ENCODE measurements at places on chromosomes 6 and 20.

GRCh38 chr6:99821164-99821563 lies 172.9 kb downstream of the MCHR2 start:
- no peak for DNase-seq

DNA sequence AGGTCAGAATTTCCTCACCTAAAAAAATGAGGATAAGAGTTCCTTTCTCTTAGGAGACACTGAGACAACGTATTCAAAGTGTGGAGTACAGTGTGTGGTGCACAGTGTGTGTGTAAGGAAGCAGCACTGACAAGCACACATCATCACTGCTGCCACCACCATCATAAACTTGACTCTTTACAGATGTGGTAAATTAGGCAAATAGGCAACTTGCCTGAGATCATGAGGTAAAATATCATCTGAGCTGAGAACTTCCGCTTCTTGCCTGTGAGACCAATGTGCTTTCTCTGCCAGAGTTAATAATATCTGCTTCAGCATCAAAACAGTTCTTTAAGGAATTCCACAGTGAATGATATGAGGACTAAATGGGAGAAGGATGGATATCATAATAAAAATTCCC lies 52.7 kb downstream of the LYRM4 start:
- DNase-seq: no peak

- no peak for DNase-seq
Measured at GRCh38 chr6:138507977-138508675, 8.8 kb upstream of the NHSL1 start.

DNA sequence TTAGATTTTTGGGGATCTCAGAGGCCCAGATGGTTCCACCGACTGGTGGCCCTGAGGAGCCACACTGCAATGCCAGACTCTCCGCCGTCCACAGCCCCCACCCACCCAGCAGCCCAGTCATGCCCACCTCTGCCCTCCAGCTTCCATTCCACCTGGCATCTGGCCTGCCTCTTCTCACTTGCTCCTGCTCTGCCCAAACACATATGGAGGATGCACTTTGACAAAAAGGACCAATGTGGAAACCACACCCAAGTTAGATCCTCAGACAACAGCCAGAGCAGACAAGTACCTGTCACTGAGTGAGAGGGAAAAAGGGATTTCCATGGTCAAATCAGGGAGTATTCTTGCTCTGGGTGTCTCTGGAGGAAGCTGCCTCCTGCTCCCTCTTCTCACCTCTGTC lies 120.6 kb upstream of the NXT1 start:
- DNase-seq: no peak

DNA sequence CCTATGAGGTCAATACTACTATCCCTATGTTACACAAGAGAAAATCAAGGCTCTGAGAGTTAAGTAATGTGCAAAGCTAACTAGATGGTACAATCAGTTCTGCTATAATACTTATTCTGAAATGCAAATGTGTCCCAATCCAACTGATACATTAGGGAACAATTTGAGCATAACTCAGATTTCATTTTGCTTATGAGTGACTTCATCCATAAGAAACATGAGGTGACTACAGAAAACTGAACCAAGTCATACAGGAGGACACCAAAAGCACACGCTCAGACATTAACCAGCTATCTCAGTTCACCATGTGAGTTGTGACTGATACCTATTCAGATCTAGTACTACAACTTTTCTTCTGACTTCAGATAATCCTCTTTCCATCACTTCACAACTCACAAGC lies 179.9 kb upstream of the RUNX2 start:
- no peak for DNase-seq

- no peak for DNase-seq
Measured at GRCh38 chr6:144777249-144777648, 492.1 kb downstream of the UTRN start.

DNA sequence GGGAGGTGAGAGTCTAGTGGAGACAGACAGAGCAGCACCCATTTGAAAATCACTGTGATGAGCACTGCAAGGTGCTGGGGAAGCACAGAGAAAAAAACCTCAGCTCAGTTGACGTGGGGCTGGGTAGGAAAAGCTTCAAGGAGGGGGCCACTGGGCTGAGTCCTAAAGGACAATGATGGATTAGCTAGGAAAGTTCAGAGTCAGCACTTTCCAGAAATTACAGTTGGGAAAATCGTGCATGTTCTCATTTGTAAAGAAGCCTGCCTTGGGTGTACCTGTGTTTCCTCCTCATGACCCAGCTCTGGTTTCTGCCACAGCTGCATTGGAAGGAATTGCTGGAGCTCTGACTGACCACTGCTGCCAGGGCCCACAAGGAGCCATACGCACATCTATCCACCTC lies 221.3 kb downstream of the FARS2 start:
- DNase-seq: no peak

DNA sequence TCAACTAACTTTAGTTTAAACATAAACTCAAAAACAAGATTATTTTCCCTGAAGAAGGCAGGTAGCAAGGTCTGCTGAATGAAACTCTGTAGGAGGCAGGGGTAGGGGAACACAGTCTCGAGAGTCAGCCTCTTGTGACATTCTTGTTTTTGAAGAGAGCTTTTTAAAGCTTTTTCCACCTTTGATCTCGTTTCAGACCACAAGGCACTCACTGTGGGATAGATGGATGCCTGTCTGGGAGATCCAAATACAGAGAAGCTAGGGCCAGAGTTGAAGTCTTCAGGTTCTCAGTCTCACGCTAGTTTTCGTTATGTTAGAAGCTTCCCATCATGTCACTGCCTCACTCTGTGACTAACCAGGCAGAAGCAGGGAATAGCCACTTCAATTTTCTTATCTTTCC lies 14.9 kb downstream of the F13A1 start:
- DNase-seq: no peak

GRCh38 chr20:49694450-49695071 lies 19.1 kb downstream of the B4GALT5 start:
- no peak for DNase-seq

GRCh38 chr20:39886650-39887190 lies 802.3 kb downstream of the MAFB start:
- DNase-seq: no peak

GRCh38 chr6:111382476-111383294 lies 100.3 kb downstream of the REV3L start:
- DNase-seq: no peak

- DNase-seq: no peak
Measured at GRCh38 chr6:33613795-33614168, 7.3 kb upstream of the ITPR3 start.

DNA sequence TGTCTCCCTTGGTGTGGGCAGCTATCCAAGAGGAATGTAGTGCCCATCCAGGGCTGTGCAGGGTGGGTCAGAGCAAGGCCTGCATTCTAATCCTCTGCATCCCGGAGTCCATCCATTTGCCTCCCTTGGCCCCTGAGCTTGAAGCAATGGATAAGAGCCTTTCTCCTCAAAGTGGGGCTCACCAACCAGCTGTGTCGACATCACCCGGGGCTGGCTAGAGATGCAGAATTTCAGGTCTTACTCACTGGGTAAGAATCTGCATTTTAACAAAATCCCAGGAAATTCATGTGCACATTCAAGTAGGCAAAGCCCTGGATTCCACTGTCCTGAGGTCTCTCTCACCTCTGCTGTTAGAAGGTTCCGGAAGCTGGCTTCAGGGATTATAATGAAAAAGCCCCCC lies 95.3 kb downstream of the MDGA1 start:
- DNase-seq: no peak

- no peak for DNase-seq
Measured at GRCh38 chr6:145627451-145627850, 107.9 kb downstream of the EPM2A start.

- DNase-seq: no peak
Measured at GRCh38 chr6:95519228-95520037, 57.9 kb upstream of the MANEA start.

DNA sequence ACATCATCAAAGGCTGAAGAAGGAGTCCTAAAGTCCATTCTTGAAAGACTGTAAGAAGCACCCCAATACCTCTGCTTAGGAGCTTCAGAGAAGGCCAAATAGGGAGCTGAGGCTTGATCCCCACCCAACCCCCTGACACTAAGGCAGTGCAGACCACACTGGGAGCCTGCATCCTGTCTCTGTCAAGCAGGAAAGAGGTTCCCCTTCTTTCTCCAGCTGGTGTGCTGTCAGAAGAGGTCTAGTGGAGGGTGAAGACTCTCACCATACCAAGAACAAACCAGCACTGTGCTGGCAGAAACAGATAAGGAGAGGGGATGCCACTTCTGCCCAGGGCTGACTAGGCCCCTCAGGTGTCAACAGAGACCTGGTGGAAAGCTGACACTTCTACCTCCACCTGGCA lies 19.9 kb downstream of the GZF1 start:
- DNase-seq: no peak

GRCh38 chr6:98833057-98833306 lies 1.4 kb upstream of the POU3F2 start:
- DNase-seq: no peak

DNA sequence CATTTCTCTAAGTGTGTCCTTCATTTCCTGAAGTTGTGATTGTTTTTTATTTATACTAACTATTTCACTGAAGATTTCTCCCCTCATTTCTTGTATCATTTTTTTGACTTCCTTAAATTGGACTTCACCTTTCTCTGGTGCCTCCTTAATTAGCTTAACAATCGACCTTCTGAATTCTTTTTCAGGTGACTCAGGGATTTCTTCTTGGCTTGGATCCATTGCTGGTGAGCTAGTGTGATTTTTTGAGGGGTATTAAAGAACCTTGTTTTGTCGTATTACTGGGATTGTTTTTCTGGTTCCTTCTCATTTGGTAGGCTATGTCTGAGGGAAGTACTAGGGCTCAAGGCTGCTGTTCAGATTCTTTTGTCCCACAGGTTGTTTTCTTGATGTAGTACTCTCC lies 92.8 kb downstream of the ESR1 start:
- DNase-seq: no peak

GRCh38 chr6:25536781-25537180 lies 115.2 kb upstream of the SCGN start:
- DNase-seq: no peak

DNA sequence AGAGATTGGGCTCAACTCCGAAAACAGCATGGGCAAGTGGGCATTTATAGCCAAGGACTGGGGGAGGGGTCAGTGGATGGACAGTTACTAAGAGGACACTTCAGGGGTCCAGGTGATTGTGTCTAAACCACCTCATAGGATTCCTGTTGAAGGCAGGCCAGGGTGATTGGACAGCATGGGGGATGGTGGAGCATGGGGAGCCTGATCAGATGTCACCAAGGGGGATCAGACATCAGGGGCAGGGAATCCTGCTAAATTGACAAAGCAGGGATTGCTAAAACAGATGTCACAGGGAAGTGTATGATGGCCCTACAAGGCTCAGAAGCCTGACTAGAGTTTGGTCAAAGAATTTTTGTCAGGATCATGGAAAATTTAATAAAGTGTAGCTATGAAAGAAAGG lies 2.4 kb upstream of the PYGB start:
- no peak for DNase-seq

- no peak for DNase-seq
Measured at GRCh38 chr20:50350510-50351249, 159.5 kb upstream of the PTPN1 start.

- DNase-seq: no peak
Measured at GRCh38 chr6:126027601-126028000, 41.3 kb downstream of the TRMT11 start.

DNA sequence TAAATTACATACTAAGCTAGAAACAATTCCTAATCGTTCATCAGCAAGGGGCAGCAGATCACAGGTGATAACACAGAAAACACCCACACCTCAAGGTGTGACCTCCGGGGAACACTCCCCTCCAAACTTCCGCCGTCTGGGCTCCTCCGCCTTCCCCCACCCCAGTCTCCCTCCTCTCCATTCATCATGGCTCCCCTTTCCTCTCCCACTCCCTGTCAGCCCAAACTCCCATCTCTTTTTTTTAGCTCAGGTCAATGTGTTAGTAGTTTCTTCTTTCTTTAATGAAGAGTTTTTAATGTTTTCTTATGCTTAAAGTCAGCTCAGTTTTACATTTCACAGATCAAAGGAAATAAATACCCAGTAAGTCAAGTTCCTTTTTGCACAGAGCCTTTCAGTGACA lies 20.7 kb downstream of the CNKSR3 start:
- DNase-seq: no peak

GRCh38 chr6:9437836-9438235 lies 977.0 kb downstream of the TFAP2A start:
- no peak for DNase-seq

GRCh38 chr20:10673176-10673841 lies 490 bp downstream of the JAG1 start:
- DNase-seq: no peak

DNA sequence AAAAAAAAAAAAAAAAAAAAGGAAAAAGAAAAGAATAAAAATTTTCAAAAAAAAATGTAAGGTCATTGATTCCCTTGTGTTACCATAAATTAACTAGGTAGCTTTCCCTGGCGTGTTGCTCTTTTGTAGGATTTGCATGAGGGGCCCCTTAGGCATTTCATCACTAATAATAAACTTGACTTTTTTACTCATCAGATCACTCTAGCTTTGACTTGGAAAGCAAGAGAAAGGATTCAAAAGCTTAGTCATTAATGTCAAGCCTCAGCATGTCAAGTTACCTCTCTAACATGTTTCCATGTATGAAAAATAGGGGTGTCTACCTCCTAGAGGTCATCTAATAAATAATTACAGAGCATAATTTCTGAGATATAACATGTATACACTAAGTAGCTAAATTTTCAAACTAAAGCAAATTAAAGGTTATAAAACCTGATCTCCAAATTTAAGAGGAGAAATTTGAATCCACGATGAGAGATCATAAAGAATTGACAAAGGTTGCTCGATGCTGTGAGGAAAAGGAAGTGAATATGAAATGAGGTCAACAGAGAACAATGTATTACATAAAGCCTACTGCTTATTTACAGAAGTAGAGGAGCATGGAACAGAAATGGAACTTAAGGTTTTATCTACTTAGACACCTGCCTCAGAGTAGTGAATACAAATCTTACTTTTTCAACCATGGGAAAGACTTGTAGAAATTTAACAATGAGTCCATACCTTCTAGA lies 86.8 kb downstream of the ARHGAP18 start:
- no peak for DNase-seq

DNA sequence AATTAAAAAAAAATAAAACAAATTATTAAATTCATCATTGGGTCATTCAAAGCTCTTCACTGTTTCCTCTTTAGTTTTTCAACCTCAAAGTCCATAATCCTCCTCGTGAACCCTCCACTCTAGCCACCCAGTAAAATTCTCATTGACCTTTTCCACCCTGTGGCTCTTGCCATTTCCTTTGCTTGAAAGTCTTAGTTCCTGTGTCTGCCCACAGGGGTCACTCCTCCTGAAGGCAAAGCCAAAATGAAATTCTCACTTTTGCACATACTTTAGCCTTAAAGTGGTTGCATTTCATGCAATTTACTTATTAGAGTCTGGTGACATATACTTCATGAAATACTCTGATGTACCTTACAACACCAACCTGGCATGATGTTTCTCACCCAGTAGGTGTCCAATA lies 263.7 kb downstream of the BMP2 start:
- DNase-seq: no peak

- DNase-seq: no peak
Measured at GRCh38 chr20:61819921-61820825, 245.5 kb downstream of the TAF4 start.

GRCh38 chr6:35014786-35015185 lies 125.7 kb downstream of the ANKS1A start:
- no peak for DNase-seq

- no peak for DNase-seq
Measured at GRCh38 chr6:126051791-126052190, 65.5 kb downstream of the TRMT11 start.

GRCh38 chr6:54415517-54415916 lies 107.3 kb downstream of the TINAG start:
- no peak for DNase-seq

- DNase-seq: no peak
Measured at GRCh38 chr20:16405254-16405653, 168.0 kb downstream of the KIF16B start.

- DNase-seq: no peak
Measured at GRCh38 chr20:36320261-36320897, 14.2 kb downstream of the DLGAP4 start.
